Left kidney (tissue), 8 donors: ENCODE measurements at places on chromosomes 2 and 18. TPM values are rescaled to one million over a fixed set of nuclear protein-coding genes. Genes with fewer than 3 reads are reported as not detected.

GRCh38 chr2:172574965-172575364 lies 19.1 kb downstream of the PDK1 start:
- DNase-seq = no peak

DNA sequence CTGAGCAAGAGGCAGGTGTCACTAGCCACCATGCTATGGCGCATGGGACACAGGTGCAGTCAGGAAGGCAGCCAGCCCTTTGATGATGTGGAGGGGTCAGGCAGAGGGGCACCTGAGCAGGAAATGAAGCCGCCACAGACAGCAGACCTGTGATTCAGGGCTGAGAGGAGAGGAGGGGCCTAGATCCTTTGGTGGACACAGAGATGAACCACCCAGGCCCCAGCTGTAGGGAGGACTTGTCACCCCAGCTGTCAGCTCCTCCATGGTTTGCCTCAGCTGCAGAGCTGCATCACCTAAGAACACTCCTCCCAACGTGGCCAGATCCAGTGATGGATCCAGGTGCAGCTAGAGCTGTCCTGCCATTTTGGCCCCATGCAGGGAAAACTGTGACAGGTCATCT lies 11.6 kb downstream of the ASB18 start:
- no peak for DNase-seq

DNA sequence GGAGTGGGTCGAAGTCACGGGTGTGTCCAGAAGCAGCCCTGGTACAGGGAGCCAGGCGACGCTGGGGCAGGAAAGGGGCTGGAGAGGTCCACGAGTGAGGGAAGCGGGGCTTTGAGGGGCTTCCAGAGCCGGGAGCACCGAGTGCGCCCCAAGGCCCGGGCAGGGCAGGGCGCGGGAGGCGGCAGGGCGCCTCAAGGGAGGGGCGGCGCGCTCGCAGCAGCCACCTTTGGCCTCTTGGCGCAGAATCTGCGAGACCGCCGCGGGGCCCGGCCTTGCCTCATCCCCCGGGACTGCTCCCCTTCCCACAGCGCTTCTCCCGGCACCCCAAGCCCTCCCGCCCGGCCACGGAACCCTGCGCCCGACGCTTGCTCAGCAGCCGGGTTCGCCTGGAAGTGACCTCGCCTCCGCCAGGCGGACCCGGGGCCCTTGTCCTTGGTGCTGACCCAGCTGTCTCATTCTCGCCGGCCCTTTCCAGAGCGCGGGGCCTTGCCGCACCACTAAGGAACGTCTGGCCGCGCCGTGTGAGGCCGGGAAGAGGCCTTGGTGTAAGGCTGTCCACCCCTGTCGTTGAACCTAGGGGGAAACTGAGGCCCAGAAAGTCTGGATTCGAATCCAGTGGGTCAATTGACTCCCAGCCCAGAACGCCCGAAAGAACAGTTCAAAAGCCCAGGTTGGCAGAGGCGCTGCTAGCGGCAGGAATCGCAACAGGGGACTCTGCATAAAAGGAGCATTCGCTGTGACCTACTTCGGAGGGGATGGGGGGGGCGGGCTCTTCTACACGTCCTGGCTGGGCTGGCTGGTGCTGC lies 584 bp upstream of the DNER start:
- DNase-seq = no peak

DNA sequence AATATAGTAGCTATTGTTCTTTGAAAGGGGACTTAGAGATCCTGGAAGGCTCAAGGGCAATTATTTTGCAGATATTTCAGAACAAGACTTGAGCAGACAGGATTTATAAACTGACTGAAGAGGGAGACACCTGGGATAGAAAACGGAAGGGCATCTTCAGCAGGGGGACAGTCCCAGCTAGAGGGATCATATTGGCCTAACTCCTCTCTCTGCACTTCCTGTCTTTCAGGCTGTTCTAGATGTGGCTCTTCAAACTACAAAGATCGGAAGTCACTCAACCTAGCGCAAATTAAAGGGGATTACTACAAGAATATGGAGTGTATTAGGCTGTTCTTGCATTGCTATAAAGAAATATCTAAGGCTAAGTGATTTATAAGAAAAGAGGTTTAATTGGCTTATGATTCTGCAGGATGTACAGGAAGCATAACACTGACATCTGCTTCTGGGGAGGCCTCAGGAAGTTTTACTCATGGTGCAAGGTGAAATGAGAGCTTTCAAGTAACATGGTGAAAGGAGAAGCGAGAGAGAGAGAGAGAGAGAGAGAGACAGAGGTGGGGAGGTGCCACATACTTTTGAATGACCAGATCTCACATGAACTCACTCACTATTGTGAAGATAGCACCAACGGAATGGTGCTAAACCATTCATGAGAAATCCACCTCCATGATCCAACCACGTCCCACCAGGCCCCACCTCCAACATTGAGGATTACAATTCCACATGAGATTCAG lies 5.3 kb upstream of the CTIF start:
- DNase-seq = no peak

SPATS2L gene
- polyA plus RNA-seq = 126 TPM

PIKFYVE gene
- 34.5 TPM for polyA plus RNA-seq

GRCh38 chr2:172606285-172606684 lies 50.4 kb downstream of the PDK1 start:
- DNase-seq = no peak

- no peak for DNase-seq
Measured at GRCh38 chr2:120320318-120320851, 25.6 kb upstream of the INHBB start.

TTN gene
- polyA plus RNA-seq = 1.2 TPM

DNA sequence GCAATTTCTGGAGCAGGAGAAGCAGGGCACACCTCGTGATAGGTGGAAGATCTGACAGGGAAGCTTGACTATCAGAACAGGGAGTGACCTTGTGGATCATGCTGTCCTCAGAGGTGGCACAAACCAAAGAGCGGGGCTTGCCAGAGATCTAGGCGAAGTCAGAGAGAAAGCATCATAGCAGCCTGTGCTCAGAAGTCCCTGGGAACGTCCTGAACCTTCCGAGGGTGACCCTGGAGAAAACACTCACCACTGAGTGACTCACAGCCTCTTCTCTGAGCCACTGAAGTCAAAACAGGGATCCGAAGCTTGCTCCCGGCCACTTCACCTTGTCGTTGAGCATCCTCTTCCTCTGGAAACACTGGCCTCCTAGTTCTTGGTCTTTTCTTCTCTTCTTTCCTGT lies 56.7 kb downstream of the IL1R2 start:
- DNase-seq = no peak

DNA sequence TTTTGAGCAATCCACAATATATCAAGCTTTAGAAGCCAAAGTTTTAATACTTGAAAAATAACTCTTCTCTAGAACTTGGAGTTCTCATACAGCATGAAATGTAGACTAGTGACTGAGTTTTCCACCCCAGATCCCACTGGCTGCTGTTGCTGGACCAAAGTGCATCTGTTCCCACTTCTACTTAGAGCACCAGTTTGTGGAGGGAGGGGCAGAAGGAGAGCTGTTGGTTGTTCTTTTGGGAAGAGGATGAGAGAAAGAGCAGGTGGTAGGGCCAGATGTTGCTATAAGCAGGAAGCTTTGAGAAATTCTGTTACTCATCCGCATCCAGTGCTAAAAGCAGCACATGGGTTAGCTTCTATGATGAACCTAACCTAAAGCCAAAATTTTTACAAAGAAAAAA lies 59.0 kb downstream of the MBD2 start:
- no peak for DNase-seq

REG3A gene
- polyA plus RNA-seq = not detected

DNA sequence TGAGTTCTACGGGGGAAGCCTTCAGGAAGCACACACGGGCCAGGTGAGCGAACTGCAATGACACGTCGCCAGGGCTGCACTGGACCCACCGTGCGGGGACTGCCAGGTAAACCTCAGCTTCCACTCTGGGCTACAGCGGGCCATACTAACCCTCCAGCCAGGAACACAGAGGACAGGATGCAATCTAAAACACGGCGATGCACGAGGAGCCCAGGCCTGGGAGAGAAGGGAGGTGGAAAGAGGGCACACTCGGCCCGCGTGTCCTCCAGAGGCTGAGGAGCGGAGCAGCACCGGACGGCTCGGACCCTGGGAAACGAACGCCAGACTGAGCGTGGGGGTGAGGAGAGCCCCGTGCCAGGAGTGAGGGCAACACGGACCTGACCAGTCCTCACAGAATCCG lies 69.3 kb downstream of the HDAC4 start:
- no peak for DNase-seq

NEU2 gene
- not detected for polyA plus RNA-seq

DNA sequence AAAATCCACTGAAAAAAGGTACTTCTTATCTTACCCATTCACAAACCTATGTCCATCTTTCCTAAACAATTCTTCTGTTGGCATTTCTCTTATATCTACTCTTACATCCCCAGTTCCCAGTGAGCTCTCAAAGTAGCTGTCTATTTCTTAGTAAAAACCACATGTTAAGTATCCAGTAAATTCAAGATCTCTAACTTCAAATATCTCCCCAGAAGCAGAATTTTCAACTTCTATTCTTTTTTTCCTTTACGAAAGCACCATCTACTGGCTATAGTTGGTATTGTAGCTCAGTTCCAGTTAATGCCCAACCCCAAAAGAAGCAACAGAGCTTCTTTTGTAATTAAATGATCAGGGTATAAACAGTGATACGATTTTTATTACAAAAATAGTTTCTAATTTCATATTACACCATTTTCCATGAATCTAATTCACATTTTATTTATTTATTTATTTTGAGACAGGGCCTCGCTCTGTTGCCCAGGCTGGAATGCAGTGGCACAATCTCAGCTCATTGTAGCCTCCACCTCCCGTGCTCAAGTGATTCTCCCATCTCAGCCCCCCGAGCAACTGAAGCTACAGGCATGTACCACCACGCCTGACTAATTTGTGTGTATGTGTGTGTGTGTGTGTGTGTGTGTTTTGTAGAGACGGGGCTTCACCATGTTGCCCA lies 28.5 kb downstream of the HRH4 start:
- DNase-seq = peak; percentile 63

GRCh38 chr2:58727981-58728656 lies 487.0 kb upstream of the FANCL start:
- DNase-seq = no peak

GRCh38 chr2:67002618-67003371 lies 394.3 kb upstream of the ETAA1 start:
- no peak for DNase-seq

PPP1R1C gene
- 3.5 TPM for polyA plus RNA-seq

SCN3A gene
- 0.60 TPM for polyA plus RNA-seq

DNA sequence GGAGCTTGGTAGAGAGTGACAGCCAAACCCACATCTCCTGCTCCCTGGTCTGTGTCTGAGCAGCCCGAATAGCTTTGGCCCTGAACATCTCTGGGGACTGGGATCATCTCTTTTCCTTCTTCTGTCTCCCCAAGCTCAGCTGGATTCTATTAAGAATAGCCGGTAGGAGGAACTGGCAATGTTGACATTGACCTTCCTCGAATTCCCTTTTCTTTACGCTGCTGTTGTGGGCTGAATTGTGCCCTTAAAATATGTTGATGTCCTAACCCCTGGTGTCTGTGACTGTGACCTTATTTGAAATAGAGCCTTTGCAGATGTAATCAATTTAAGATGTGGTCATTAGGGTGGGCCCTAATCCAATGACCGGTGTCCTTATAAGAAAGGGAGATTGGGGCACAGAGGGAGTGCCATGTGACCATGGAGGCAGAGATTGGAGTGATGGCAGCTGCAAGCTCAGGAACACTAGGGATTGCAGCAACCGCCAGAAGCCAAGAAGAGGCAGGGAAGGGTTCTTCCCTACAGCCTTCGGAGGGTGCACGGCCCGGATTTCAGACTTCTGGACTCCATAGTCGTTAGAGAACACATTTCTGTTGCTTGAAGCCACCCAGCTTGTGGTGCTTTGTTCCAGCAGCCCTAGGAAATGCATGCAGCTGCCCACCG lies 5.8 kb upstream of the SFTPB start:
- no peak for DNase-seq

DNA sequence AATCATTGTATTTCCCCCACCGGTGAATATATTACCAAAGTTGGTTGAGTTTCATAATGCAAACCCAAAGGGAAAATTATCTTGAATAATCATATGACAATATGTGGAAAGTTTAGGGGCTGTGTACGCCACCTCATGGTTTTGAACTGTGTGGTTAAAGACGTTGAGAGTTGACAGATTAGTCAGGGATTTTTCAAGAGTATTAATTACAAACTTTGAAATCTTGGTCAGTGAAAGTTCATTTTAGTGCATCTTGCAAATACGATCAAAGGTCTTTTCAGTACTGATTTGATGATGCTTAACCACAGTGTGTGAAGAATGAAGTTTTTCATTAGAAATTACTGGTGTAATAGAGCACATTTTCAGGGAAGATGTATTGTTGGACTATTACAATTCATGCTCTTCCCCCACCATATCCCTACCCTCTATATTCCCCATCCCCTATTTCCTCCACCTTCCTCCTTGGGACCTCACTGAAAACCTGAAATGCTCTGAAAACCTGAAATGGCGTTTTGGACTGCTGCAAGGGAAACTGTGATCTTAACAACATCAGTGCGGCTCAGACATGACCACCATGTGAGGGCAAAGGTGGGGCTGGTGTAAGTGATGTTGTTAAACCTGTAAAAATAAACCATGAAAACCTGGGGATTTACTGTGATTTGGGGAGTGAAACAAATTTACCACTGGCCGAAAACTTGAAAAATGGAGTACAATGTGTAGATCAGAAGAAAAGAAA lies 4.5 kb upstream of the BCL2L11 start:
- no peak for DNase-seq

DNA sequence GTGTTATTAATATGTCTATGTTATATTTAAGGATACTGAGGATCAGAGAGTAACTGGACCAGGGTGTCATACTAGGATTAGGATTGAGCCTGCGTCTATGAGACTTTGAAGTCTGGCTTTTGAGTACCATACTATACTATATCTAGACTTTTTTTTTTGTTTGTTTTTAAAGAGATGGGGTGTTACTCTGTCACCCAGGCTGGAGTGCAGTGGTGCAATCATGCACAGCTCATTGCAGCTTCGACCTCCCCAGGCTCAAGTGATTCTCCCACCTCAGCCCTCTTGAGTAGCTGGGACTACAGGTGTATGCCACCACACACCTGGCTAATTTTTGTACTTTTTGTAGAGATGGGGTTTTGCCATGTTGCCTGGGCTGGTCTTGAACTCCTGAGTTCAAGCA lies 66.2 kb upstream of the MAP4K3 start:
- no peak for DNase-seq
